Brain microvascular endothelial cell (primary cell): ENCODE measurements at places on chromosomes 3 and 15.

DNA sequence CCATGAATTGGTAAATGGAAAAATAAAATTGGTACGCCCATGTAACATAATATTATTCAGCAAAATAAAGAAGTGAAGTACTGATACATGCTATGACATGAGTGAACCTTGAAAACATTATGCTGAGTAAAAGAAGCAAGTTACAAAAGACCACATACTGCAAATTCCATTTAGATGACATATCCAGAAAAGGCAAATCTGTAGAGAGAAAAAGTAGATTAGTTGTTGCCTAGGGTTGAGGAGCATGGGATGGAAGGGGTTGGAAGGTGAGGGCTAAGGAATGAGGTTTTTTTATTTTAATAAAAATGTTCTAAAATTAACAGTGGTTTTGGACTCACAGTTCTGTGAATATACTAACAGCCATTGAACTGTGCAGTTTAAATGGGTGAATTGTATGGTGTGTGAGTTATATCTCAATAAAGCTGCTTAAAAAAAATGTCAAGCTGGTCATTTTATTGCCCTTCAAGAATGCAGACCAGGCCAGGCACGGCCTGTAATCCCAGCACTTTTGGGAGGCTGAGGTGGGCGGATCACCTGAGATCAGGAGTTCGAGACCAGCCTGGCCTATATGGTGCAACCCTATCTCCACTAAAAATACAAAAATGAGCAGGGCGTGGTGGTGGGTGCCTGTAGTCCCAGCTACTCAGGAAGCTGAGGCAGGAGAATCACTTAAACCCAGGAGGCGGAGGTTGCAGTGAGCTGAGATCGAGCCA is 8.1 kb upstream of the DLG1 start:
- no peak for DNase-seq

DNA sequence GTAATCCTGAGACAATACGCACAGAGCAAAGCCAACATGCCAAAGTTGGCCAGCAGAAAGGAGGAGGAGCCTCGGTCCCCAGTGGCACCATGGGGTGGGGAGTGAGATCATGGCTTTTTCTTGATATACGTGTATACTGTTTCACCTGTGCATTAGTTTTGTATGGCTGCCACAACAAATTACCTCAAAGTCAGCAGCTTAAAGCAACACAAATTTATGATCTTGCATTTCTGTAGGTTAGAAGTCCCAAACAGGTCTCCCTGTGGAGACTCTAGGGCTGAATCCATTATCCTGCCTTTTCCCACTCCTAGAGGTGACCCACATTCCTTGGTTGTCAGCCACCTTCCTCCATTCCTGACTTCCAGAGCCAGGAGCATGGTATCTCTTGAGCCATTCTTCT is 176.9 kb upstream of the NSMCE3 start:
- DNase-seq, result no peak

DNA sequence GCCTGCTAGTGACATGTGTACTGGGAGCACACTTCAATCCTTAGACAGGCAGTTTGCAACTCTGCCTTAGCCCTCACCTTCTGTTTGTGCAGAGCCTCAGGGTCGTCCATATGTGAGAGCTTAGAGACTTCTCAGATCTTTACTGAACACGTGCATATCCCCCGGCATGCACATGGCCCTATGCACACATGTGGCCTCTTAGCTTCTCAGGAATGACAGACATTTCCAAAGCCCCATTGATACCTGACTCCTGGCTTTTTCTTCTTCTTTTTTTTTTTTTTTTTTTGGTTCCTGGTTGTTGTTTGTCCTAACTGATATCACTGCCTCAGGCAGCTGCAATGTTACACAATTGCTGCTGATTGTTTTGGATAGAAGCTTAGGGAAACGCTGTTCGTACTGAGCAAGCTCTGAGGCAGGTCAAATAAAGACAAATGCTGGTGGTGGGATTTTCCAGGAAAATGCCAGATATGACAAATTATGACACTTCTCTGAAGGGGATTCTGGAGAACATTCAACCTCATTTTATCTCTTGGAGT is 107.2 kb upstream of the RGMA start:
- no peak for DNase-seq

DNA sequence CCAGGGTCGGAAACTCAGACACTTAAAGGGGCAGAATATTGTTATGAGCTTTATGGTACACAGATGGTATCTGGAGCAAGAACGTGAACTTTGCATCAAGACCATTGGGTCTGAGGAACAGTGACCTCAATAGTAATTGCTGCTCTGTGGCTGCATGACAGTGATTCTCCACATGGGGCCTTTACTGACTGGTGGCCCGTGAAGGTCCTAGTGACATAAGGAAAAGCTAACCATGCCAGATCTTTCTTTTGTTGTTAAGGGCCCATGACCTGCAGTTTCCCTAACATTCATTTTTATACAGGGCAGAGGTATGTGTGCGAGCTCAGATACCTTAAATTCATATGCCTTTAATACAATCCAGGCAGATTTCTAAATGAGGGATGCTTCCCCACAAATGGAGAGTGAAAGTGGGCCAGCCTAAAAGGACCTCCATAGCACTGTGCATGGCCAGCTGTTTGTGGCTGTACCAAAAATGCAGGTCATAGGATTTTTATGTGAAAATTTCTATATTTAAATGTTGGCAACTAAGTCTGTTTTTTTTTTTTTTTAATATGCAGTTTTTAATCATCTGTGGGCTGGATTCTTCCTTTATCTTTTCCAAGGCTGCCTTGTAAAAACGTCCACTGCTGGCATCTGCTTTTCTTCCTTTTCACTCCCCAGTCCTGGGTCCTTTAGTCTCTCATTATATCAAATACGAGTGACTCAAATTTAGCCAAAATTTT is 188.0 kb upstream of the IL12A start:
- no peak for DNase-seq

GRCh38 chr3:184543256-184543655 is 18.3 kb upstream of the EPHB3 start:
- DNase-seq, result no peak

GRCh38 chr3:25532431-25533162 is 104.5 kb downstream of the RARB start:
- peak; percentile 57 for DNase-seq
